A375 (cell line): ENCODE measurements at places on chromosomes 6 and 20. TPM values are rescaled to one million over a fixed set of nuclear protein-coding genes. Genes with fewer than 3 reads are reported as not detected.

The C6orf163 gene
- total RNA-seq = 0.82 and 2.0 TPM in 2 replicates

The C6orf118 gene
- 1.5 TPM in 1 of 2 replicates, not detected in the other for total RNA-seq

The CAGE1 gene
- 0.03 and 0.15 TPM in 2 replicates for total RNA-seq

The SYCP2L gene
- total RNA-seq = 1.8 and 2.7 TPM in 2 replicates

The TRIM31 gene
- total RNA-seq = not detected in 2 replicates

The AHI1 gene
- total RNA-seq = 13.8 and 14.8 TPM in 2 replicates
